NCI-H82 (cell line): ENCODE measurements at places on chromosomes 4 and X.
A peak's percentile ranks its signal among the peaks of the same experiment; 100 is the strongest.

GRCh38 chr4:176782794-176783193, 9.9 kb downstream of the VEGFC start:
- DNase-seq = no peak

GRCh38 chrX:25383196-25383595, 367.4 kb upstream of the ARX start:
- peak; percentile 48 for DNase-seq

DNA sequence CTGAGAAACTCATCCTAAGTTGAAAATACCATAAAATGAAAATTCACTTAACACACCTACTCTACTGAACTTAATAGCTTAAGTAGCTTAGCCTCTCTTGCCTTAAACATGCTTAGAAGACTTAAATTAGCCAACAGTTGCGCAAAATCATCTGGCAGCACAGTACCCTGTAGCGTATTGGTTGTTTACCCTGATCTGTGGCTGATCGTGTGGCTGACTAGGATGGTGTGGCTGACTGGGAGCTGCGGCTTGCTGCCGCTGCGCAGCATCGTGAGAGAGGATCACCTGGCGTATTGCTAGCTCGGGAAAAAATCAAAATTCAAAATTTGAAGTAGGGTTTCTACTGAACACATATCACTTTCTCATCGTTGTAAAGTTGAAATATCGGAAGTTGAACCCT, 6.3 kb downstream of the RUFY3 start:
- DNase-seq = peak; percentile 95

DNA sequence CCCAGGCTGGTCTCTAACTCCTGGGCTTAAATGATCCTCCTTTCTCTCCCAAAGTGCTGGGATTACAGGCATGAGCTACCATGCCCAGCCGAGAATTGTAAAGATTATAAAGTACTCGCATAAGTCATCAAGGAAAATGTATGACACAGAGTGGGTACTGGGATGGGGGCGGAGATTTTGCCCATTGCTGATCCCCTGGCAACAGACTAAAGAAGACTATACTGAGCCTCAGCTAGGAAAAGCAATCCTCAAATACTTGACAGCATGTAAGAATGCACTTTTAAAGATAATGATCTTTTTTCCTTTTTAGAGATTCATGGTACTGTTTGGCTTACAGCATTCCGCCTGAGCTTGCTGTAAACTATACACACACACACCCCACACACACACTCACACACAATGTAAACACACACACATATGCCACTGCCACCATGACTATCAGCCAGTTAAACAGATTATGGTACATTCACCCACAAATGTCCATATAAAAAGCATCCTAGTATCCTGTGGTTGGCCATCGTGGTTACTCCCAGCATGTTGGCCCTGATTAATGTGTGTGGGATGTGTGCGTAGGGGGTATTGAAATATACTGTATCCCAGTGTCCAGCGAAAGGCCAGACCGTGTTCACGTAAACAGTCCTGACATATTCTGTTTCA, 113.0 kb downstream of the AMELX start:
- DNase-seq = no peak

DNA sequence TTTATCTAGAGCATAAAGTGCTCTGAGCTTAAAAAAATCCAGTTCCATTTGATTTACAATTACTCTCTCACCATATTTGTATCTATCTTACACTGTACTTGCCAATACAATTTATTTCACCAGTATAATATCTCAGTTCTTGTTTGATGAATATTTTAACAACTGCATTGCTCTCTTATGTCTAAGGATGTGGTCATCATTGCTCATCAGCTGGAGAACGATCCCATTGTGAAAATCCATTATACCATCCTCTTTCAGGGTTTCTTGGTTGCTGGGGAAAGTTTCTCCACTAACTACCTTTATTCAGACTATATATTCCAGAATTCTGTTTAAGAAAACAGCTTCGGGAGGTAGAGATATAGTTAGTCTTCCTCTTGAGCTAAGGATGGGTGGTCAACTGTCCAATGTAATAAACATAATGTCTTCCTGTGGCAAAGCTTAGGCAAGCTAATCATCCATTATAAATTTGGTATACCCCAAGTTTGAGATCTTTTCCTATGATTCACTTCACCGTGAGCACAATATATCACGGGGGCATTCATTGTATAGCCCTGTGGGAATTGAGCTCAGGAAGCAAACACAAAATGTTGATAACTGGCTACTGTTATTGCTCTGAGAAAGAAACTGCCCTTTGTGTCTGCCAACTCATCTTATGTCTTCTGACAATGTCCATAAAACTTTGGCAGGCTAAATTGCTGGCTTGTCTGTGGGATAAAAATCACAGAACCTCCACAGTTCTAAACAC, 2361.9 kb downstream of the ARAP2 start:
- DNase-seq = no peak

- peak; percentile 24 for DNase-seq
These were observed 36.1 kb upstream of the OTUD4 start for GRCh38 chr4:145216535-145216934.

DNA sequence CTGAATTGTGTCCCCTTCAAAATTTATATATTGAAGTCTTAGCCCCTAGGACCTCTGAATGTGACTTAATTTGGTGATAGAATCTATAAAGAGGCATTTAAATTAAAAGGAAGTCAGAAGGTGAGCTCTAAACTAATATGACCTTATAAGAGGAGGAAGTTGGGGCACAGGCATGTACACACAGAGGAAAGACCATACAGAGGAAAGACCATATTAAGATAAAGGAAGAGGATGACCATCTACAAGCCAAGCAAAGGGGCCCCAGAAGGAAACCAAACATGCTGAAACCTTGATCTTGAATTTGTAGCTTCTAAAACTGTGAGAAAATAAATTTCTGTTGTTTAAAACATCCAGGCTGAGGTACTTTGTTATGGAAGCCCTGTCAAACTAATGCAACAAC, 26.9 kb upstream of the CYBB start:
- no peak for DNase-seq

DNA sequence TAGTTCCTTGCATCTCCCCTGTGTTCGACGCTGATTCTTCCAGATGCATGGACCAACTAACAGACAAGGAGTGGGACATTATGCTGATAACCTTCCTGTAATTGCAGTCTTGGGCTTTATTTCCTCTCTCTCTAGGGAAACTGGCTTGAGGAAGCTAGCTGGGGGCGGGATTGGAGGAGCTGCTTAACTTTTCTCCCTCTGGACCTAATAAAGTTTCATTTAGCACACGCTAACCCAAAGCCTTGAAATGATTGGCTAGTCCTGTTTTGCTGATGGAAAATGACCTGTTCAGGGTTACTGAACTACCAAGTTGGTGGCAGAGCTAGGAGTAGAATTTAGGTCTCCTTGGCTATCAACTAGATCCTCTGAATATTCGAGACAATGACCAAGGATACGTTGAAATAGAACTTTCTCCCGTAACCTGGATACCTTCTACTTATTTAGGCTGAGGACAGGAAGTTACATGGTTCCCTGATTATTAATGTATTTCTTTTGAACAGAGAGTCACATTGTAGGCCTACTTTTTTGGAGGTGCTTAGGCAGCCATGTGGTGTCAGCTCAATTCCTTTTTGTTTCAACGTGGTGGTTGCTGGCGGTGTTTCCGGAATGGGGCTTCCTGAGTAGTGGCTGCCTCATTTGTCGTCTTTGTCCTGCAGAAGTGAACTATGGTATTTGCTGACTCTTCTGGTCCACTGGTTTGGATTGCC, 2.0 kb downstream of the PGK1 start:
- DNase-seq = no peak

DNA sequence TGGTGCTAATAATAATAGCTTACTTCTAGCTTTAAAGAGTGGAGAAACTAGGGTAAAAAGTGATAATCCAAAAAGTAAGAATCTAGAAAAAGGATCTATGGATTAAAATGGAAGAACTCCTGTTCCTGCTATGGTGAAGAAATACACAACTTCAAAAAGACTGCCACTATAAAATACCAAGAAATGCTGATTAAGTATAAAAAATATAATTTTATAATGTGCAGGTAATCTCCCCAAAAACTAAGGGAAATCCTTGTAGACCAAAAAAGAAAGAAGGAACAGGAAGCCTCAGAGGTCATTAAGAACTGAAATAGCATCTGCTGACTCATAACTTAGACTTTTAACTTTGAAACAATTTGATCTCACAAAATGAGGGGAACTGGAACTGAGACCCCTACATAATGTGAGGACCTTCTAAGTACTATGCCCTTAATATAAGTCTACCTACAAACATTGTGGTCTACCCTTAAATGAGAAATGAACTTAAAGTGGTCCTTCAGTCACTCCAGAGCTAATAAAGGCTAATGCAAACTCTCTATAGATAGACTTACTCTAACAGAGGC, 50.6 kb upstream of the SRPX start:
- DNase-seq = no peak

- peak; percentile 28 for DNase-seq
These were observed 2.4 kb downstream of the OTUD4 start for GRCh38 chr4:145177906-145178538.

DNA sequence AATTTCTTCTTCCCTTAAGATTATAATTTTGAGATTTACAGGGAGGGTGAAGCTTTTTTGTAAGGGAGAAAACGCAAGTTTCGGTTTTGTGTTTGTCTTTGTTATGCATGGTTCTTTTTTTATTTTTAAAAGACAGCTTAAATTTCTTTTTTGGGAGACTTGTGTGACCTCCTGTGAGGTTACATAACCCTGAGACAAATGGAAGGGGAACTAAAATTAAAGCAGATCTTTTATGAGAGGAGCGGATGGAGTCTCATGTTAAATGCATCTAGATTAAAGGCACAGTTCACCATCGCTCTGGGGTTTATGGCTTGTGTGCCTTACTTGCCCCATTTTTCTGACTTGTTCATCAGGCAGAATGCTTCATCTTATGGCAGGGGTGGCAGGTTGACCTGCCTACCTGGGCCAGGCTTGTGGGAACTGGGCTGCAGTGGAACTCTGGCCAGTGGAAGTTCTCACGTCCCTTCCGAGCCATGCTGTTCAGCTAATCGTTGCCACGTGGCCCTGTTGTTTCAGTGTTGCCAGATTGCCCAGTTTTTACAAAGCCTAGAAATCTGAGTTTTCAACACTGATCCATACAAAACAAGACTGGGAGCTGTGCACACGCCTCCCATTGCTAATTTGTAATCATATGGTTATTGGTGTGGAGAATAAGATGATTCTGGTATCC, 291.8 kb downstream of the ARHGAP10 start:
- DNase-seq = no peak

- no peak for DNase-seq
These were observed at the start of gene SLC25A6 for GRCh38 chrX:1391707-1392375. TSS of gene SLC25A6 (minus strand) at chrX:1392113. CDS start at chrX:1392009, 104 bp downstream.

- peak; percentile 63 for DNase-seq
These were observed 153.6 kb downstream of the RASL11B start for GRCh38 chr4:53015681-53016080.

DNA sequence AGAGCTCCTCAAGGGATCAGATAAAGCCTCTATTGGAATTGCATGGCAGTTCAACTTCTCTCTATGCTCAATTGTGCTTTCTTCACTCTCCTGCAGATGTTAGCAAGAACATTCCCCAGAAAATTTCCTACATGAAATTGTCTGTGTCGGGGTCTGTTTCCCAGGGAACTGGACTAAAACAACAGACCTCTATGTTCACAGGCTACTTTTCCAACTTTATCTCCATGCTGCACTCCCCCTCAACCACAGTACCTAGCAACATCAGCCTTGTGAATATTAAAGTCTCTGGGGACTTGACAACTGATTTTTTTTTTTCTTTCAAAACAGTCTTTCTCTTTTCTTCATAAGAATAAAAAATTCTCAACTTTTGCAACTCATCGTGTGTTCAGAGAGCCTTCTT, 1470.8 kb upstream of the ADGRL3 start:
- DNase-seq = no peak

- DNase-seq = no peak
These were observed 16.8 kb upstream of the EPGN start for GRCh38 chr4:74291471-74291870.

DNA sequence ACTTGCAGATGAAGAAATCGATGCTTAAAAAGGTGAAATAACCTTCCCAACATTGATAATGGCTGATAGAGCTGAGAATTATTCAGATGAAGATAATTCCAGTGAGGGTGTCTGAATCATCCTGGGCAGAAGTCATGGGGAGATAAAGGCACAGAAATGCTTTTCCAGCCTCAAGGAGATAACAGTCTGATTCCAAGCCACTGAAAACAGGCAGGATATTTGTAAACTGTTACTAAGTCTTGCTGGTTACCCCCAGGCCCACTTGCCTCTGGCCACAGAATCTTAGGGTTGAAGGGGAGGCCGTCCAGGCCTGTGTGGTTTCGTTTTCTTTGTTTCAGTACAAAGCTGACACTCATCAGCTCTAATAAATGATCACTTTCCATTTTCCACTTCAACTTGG, 158.5 kb downstream of the SH3KBP1 start:
- DNase-seq = no peak

DNA sequence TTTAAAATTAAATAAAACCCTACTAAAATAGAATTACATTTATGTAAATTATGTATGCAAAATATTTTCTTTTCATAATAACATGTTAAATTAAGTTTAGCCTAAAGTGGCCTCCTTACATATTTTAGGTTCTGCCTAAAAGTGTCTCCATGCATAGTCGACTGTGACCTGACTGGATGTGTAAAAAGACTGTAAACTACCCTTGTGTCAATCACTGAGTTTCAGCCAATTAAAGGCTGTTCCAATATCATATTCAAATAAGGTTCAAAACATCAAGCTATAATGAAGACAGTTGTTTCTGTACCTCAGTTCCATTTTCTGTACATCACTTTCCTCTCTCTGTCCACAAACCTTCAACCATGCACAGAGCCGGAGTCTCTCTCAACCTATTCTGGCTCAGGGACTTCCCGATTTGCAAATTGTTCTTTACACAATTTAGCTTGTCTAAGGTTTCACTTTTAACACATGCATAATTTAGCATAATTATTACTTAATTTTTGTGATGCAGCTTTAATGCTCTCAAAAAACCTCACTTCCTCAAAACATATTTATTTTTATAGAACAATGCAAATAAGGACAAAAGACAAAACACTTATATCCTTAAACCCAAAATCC, 60.1 kb downstream of the SH3RF1 start:
- no peak for DNase-seq

- peak; percentile 4 for DNase-seq
These were observed 88.8 kb upstream of the KDR start for GRCh38 chr4:55214172-55214571.

DNA sequence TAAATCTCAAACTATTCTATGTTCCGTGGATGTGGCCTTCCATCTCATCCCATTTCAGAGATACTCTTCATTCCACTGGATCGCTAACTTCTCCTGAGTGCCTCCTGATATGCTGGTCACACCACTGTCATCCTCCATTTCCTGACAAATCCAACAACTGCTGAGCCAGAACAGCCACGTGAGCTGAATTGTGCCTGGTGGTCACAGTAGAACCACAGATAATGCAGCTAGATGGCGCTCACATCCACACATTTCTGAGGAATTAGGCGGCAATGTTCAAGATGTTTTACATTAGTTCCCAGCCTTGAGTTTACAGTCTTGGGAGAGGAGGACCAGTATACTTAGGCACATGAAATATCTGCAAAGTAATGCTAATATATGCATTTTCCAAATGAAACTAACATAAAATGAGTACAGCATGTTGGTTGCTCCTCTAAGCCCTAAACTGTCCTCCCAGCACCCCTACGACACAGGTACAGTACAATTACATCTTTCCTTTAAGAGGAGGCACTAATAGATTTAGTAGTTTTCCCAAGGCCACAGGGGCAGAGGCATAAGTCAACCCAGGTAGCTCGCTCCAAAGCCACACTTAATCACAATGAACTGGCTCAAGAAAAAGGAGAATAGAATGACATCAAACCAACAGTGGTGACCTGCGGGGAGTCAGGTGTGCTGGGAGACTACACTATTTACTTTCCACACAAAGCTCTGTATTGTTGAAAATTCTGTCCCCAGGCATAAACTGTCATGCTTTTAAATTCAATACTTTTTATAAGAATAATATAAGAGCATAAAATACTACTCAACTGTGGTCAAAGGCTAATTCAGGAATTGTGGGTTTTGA, 134.2 kb downstream of the CHIC2 start:
- DNase-seq = peak; percentile 81
